M059J (cell line): ENCODE measurements at places on chromosomes 2 and 18. TPM values are rescaled to one million over a fixed set of nuclear protein-coding genes. Genes with fewer than 3 reads are reported as not detected.

NLRC4 gene
- total RNA-seq: not detected in 2 replicates

GRCh38 chr2:28496781-28497180 lies 921 bp downstream of the PLB1 start:
- DNase-seq: no peak

GRCh38 chr2:181262782-181263181 lies 194.4 kb upstream of the ITGA4 start:
- no peak for DNase-seq

NPC1 gene
- 48.7 and 77.6 TPM in 2 replicates for total RNA-seq
